ENCODE measurements at places on chromosomes 4 and X.

GRCh38 chr4:139841464-139842195 lies 176.0 kb downstream of the MGST2 start:
- no peak for DNase-seq

DNA sequence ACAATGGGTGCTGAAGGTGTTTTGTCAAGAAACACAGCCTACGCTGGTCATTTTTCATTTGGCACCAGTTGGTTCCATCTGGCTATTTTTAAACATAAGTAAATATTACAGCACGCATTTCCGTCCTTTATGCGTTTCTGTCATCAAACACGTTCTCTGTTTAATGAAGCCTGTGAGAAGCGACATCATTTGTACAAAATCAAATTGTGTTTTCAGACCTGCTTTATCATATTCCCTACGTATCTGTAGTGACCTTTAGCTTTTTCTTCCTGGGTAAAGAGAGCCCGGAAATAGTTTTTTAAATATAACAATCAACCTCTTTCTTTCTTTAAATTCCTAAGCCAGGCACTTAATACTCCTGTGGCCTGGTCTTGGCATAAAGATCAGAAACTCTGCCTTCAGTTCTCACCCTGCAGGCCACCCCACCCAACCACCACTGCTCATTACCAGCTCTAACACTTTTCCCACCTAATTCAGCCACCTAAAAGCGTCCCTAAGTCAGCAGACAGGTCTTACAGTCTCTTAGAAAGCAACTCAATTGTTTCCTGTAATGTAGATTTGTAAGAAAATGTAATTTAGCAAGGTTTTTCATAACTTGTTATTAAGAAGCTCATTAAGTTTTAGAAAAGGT lies 30.4 kb downstream of the ACSL1 start:
- DNase-seq, result no peak

- DNase-seq, result no peak
Observed at GRCh38 chr4:99648321-99648720, 9.3 kb downstream of the C4orf54 start.

- no peak for DNase-seq
Observed at GRCh38 chr4:153945704-153946103, 156.8 kb upstream of the SFRP2 start.

DNA sequence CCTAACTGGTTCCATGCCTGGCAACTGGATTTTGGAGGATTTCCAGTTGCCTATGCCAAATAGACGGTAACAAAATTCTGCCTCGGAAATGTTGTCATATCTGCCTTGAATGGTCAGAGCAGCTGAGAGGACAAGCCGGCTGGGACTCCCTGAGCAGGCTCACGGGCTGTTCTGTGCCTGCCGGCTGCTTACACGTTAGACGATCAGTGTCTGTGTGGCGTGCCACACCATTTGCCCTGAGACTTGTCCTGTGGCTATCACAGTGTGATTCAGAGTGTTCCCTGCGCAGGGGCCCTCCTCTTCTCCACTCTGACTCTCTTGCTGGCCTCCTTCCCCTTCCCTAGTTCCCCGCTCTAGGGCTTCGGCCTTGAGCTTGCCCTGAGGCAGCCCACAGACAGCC lies 42.4 kb downstream of the RAI2 start:
- DNase-seq, result no peak

GRCh38 chr4:11155208-11155867 lies 273.4 kb downstream of the HS3ST1 start:
- no peak for DNase-seq
